Activated CD4-positive, alpha-beta T cell treated with anti-CD3 and anti-CD28 coated beads for 4 hours (primary cell): ENCODE measurements at places on chromosomes 3 and 15.

DNA sequence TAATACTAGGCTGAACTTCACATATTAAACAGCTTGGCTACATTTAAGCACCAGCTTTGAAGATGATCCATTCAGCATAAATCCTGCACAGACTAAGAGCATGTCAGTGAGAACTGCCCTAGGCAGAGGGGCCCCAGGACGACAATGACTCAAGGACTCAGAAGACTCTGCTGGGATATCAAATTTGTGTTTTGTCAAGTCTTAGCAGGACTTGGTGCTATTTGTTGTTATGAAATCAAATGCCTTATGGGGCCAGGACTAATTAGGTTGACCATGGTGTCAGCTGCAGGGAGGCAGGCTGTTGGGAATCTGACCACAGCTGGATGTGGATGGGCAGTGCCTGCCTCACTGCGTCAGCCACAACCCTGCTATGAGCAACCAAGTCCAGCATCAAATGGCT is 91.8 kb downstream of the RYR3 start:
- no peak for DNase-seq

DNA sequence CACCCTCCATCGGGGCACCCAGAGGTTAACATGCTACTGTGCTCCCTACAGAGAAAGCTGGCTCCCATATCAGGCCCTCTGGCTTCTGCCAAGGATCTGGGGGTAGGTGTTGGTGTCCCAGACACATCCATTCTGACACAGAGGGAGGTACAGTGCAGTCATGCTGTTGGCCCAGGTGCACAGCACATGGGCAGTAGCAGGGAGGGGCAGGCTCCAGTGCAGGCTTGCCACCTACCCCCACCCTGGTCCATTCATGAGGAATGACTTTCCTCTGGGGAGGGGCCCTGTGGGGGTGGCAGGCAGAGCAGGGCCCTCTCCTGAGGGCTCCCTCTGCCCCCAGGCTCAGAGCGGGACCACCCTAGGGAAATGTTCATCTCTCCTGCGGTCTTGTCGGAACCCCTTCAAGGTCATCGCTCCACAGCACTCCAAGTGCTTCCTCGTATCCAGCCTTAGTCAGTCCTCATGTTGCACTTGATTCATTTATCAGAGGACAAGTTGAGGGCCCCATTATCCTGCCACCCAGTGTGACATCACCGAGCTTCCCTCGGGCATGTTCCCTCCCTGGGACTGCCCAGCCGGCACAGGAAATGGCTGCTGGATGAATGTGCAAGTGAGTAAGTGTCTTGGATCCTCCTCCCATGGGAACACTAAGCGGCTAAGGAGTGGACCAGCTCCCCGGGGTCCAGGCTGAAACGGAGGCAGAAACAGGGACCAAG is 10.0 kb downstream of the DUSP7 start:
- DNase-seq, result no peak

GRCh38 chr3:6737630-6738029 is 123.3 kb upstream of the GRM7 start:
- DNase-seq, result no peak

- DNase-seq, result no peak
These were observed 33.6 kb downstream of the DMXL2 start for GRCh38 chr15:51588966-51589365.

DNA sequence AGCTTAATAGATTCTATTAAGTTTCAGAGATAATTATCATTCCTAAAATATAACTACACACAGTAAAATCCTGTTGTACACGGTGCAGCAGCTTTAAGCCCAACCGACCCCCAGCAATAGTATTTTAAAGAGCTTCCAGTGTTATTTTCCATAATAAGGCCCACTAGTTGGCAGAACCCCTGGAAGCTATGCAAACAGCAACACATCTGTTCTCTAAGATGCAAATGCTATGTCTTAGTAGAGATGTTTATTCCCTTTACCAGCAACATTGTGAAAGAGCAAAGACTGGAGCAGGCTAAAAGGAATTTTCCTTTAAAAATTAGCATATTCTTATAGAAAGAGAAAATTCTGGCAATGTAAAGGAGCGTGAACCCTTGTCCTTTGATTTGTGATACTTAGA is 819.7 kb upstream of the ALCAM start:
- no peak for DNase-seq

DNA sequence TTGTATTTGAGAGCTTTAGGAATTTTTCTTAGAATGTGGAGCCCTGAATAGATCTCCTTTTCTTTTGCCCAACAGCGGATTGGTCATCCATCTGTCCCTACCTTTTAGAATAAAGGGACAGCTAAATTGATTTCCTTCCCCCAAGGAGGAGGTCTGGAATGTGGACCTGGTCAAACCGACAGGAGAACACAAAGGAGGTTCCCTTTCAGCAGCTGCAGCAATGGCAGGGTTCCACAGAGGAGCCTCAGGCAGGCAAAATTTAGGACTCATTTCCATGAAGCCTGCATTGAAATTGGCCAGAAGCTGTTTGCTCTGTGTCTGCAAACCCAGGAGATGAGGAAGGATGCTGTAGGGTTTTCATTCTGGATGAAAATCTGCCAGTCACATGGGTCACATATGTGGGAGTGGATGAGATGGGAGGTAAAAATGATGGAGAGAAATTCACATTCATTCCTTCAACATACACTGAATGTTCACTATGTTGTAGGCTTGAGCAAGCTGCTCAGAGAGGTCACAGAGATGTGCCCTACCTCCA is 77.3 kb downstream of the LRTM1 start:
- no peak for DNase-seq

- DNase-seq, result no peak
These were observed 307.0 kb downstream of the FOXP1 start for GRCh38 chr3:71276531-71276930.

DNA sequence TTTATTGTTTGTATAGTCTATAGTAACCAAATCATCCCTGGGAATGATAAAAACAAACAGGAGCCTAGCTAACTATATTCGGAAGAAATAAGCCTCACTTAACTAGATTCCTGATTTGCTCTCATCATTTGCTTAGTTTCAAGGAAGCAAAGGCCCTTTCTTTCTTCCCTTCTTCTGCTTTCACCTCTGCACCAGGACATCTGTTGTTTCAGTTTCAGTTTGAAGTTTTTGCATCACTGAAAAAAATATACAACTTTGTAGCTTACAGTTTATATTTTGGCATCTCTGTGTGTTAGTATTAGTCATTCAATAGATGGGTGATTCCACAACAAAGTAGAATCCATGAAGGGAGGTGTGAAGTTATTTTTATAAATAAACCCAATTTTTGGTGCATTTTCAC is 113.6 kb upstream of the SNTN start:
- DNase-seq, result no peak

GRCh38 chr3:60953351-60953750 is 297.9 kb downstream of the FHIT start:
- no peak for DNase-seq

GRCh38 chr15:80118956-80119355 is 33.8 kb upstream of the FAH start:
- DNase-seq, result no peak

- DNase-seq, result no peak
These were observed 45.1 kb downstream of the DAPK2 start for GRCh38 chr15:64001148-64001547.

- DNase-seq, result peak; percentile 35
These were observed 3.0 kb downstream of the ALCAM start for GRCh38 chr3:105369500-105370371.

DNA sequence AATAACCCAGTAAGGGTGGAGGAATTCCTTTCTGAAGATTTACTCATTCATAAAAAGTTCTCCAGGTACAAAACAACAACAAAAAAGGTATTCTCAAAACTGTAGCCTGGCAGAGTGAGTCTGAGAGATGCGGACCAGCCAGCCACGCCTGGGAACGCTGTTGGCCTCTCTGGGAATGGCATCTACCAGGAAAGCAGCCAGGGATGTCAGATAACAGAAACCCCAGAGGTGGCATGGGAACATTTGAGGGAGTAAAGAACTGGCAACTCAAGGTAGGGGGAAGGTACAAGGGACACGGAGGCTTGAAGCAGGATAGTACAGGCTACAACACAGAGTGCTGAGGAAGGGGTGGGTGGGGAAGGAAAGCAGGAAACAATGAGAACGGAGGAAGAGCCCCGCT is 7.1 kb upstream of the AP3S2 start:
- no peak for DNase-seq

DNA sequence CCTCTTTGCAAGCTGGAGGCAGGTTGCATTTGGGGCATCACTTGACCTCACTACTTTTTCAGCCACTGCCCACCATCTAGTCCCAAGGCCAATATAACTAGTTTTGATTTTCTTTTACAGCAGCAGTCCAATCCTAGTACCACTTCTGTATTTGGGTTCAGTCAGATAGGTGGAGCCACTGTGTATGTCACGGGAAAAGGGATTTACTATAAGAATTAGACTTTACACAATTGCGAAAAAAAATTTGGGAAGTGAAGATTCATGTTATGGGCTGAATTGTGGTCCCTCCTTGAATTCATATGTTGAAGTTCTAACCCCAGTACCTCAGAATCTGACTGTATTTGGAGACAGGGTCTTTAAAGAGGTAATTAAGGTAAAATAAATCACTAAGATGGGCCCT is 37.4 kb upstream of the NMNAT3 start:
- DNase-seq, result no peak

- DNase-seq, result no peak
These were observed 18.8 kb downstream of the TM2D3 start for GRCh38 chr15:101633356-101633755.

- DNase-seq, result no peak
These were observed 200.6 kb downstream of the XXYLT1 start for GRCh38 chr3:195070336-195070735.

DNA sequence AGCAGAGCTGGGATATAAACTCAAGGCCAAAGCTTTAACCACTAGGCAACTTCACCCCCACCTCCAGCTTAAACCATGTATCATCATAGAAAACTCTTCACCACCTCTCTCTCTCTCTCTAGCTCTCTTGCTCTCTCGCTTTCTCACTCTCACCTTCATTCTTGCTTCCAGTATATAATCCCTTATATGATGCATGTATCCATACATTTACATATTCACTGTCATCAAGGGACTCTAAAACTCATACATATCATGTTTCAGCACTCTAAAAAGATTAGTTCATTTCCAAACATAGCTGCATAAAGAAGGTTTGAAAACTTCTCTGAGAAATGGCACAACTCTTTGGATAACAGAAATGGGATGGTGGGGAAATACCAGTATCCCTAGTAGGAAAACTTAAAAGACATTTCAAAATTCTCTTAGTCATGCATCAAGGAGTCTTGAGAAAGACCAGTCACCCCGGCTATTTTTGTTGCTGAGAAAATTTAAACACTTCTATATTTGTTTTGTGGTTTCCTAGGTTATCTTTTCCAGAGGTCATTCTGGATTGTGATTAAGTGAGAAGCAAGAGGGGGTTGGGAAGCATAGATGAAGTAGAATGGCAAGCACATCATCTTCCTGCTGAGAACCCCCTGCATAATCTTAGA is 447.8 kb upstream of the THBS1 start:
- no peak for DNase-seq

DNA sequence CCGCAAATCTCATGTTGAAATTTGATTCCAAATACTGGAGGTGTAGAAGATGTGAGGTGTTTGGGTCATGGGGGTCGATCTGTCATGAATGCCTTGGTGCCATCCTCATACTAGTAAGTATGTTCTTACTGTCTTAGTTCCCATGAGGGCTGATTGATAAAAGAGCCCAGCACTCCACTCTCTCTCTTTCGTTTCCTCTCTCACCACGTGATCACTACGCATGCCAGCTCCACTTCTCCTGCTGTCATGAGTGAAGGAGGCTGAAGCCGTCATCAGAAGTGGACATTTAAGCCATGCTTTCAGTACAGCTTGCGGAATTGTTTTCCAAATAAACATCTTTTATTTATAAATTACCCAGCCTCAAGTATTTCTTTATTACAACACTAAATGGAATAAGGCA is 6.1 kb downstream of the OR5H15 start:
- no peak for DNase-seq

GRCh38 chr15:60423537-60423936 is 25.8 kb upstream of the ANXA2 start:
- no peak for DNase-seq
